Sigmoid colon (tissue), 7 donors: ENCODE measurements at places on chromosomes 4 and X.
A peak's percentile ranks its signal among the peaks of the same experiment; 100 is the strongest.

DNA sequence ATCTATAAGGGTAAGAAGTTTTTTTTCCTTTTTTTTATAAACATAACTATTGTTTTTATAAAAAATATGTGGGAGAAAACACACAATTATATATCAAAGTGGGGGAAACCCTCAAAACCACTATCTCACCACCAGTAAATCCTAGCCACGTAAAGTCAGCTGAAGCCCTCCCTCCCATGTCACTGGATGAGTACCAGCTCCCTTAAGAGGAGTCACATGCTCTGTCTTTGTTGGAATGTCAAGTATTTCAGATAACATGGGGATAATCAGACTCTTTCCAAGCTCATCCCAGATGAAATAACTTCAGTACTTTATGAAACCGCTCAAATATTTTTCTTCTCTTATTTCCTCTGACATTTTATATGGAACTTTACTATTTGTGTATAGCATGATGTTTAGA, 2.4 kb downstream of the MYOZ2 start:
- DNase-seq = no peak

DNA sequence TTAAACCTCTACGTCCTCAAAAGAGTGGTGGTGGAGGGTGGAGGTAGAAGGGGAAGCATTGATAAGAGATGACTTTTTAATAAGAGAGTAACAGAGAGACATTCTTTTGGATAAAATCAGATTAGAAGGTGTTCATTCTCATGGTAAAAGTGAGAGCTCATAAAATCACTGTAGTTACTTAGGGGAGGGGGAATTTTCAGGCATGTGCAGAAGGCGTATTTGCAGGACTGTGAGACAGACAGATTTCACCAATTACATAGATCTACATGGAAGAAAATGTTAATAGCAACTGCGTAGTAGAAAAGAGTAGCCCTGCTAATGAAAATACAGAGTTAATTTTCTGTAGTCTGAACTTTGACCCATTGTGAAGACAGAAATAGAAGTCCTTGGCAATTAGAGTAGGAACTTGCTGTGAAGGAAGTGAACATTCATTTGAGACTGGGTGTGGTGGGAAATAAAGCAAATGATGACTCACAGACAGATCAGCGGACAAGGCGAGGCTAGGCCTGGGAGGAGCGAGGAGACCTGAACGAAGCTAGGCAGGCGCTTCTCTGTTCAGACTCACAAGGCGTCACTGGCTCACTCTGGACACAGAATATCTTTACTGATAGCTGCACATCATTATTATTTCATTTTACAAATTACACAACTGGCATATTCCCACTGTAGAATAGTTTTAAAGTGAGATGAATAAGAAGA, 57.2 kb upstream of the FAM9C start:
- DNase-seq = peak; percentile 87

- no peak for DNase-seq
Observed at GRCh38 chr4:146059151-146059550, 116.4 kb upstream of the LSM6 start.

- no peak for DNase-seq
Observed at GRCh38 chr4:155072417-155072816, 136.0 kb upstream of the NPY2R start.

GRCh38 chrX:3250966-3251365, 95.5 kb downstream of the MXRA5 start:
- DNase-seq = no peak

GRCh38 chr4:7256984-7257810, 64.9 kb downstream of the SORCS2 start:
- peak; percentile 91 for DNase-seq

DNA sequence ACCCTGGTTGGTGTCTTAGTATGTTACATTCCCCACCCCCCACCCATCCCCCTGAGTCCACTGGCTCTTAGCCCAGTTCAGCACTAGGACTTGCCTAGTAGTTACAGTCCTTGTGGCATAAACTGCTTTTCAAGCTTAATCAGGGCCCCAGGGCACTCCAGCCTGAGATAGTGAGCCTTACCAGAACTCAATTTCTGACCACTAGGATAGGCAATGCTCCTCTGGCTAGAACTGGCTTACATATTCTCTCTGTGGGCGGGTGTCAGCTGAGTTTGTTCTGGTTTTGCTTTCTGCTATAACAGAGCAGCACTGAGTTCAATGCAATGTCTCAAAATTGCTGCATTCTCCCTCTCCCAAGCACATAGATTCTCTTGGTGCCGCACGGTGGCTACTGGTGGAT, 391.4 kb upstream of the DIPK2B start:
- DNase-seq = no peak

DNA sequence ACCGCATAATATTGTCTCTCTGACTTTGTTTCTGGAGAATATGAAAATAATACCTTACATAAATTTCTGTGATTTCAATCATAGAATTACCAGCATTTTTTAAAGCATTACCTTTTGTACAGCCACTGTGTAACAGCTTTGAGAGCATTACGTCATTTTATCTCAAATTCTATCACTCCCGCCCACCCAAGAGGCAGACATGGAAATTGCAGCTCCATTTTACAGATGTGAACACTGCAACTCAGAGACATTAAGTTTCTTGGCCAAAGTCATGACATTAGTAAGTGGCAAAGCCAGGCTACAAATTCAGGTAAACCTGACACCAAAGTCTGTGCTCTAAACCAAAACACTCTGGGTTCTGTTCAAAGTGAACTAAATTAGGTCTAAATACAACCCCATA, 33.6 kb upstream of the KDR start:
- DNase-seq = no peak

DNA sequence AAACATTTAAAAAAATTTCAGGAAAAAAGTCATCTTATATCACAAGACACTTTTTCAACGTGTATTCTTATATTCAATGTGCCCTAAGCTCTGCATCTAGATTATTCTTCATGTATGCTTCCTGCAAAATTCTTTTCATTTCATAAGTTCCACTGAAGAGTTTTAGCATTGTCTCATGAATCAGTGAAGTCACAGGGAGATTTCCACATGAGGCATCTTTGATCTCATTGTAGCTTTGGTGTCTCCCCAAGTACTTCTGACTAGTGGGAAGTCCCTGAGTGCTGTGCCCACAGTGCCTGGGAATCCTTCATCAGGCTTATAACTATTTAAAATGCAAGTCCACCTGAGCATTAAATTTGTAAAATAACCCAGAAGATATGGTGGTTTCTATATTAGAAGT, 123.8 kb downstream of the MAD2L1 start:
- no peak for DNase-seq

GRCh38 chr4:66842026-66842723, 703.1 kb downstream of the CENPC start:
- DNase-seq = no peak

DNA sequence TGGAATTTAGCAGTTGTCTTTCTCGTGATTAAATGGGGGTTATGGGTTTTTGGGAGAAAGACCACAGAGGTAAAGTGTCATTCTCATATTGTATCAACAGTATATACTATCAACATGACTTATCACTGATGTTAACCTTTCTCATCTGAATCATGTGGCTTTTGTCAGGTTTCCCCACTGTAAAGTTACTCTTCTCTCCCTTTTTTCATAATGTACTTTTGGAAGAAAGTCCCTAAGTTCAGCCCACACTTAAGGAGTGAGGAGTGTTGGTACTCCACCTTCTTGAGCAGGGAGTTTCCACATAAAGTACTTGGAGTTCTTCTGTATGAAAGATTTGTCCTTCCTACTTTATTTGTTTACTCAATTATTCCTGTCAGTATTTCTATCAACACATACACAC, 169.9 kb downstream of the ZNF330 start:
- no peak for DNase-seq

GRCh38 chr4:184448821-184449220, 25.5 kb downstream of the IRF2 start:
- peak; percentile 77 for DNase-seq

- no peak for DNase-seq
Observed at GRCh38 chr4:158605393-158605792, 66.3 kb downstream of the C4orf46 start.

DNA sequence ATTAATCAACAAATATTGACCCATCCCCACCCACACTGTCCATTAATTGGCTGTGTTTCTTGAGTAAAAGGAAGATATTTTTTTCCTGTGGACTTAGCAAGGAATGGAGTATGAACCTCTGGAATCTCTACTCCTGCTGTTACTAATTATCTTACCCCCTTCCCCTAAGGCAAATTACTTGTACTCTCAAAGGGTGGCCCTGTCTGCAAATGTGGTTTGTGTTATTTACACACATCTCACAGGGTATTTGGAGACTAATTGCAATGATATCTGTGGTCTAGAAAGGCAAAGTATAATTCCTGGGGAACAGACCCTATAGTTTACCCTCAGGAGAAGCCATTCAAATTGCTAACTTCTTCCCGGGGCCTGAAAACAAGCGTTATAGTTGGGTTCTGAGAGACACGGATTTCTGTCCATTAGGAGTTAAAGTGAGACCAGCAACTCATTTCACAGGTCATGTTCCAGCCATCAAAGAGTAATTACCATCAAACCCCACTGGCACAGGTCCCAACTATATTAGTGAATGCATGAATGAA, 133.0 kb upstream of the RASGEF1B start:
- no peak for DNase-seq

DNA sequence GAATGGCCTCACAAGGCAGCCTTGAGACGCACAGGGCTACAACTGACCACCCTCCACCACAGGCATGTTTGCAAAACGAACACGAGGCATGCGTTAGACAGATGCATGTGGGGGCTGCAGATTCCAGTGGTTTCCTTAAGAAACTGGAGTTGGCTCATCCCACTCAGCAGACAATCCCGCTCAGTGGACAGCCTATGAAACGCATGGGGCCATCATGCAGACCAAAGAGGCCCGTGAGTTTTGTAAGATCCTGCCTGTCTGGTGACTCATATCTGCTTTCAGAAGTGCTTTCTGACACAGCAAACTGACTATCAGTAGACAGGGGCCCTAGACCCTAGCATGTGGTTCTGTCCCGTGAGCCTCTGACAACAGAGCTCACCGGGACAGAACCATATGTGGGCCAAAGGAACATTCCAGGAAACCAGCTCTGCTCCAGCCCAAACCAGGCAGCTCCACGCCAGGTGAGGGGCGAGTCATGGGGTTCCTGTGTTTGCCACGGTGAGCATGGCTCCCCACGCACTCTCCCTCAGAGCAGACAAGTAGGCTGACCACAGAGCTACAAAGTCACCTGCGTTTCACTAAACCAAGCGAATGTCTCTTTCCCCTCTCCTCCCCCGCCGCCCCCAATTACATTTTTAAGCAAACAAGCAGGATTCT, 74.4 kb downstream of the MTMR1 start:
- DNase-seq = no peak

- no peak for DNase-seq
Observed at GRCh38 chr4:33064238-33064637, 2344.1 kb downstream of the PCDH7 start.

DNA sequence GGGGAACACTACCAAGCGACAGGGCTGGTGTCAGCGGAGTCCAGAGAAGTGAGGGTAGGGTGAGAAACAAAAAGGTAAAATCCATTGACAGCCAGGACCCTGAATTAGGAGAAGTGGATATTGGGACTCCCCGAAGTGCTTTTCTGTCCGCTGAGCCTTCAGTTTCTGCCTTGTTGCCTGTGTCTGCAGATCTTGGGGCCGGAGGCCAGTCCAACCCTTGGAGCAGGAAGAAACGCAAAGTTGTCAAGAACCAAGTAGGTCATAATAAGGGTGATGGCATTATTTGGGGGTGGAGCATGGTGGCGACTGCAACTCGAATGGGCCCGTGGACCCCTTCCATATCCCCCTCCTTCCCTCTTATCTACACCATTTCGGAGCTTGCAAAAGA, 1.0 kb downstream of the ARMCX1 start:
- no peak for DNase-seq

DNA sequence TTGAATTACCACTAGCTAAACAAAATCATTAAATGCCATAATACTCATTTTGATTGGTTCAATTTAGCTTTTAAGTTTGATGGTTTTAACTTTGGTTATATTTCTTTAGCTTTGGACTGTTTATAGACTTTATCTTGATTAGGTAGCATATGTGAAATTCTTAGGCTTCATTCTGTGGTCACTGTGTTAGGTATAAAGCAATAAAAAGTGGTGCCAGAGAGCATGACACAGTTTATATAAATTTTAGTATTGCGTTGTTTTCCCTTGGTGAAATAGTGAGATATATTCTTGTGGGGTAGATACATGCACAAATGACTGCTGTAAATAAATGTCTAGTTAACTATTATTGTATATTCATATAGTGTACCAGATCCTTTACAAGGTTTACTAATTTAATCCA, 474.2 kb upstream of the GRID2 start:
- no peak for DNase-seq

GRCh38 chr4:53147197-53147596, 218.7 kb downstream of the SCFD2 start:
- DNase-seq = no peak

DNA sequence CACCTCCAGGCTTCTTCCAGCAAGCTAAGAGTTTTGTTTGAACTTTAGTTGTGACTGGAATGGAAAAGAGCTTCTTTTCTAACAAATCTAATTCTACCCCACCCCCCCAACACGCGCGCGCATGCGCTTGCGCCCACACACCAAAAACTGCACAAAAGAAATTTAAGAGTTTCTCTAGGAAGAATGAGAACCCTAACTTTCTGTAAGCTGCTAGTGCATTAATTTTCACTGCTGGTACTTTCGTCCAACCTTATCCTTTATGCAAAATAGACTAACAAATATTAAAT, 9.0 kb upstream of the INTU start:
- no peak for DNase-seq

GRCh38 chr4:109703664-109704361, 568 bp upstream of the CASP6 start:
- DNase-seq = no peak

GRCh38 chr4:40409835-40410234, 74.7 kb downstream of the CHRNA9 start:
- DNase-seq = no peak

GRCh38 chr4:128298852-128299251, 11.2 kb upstream of the PGRMC2 start:
- DNase-seq = no peak

DNA sequence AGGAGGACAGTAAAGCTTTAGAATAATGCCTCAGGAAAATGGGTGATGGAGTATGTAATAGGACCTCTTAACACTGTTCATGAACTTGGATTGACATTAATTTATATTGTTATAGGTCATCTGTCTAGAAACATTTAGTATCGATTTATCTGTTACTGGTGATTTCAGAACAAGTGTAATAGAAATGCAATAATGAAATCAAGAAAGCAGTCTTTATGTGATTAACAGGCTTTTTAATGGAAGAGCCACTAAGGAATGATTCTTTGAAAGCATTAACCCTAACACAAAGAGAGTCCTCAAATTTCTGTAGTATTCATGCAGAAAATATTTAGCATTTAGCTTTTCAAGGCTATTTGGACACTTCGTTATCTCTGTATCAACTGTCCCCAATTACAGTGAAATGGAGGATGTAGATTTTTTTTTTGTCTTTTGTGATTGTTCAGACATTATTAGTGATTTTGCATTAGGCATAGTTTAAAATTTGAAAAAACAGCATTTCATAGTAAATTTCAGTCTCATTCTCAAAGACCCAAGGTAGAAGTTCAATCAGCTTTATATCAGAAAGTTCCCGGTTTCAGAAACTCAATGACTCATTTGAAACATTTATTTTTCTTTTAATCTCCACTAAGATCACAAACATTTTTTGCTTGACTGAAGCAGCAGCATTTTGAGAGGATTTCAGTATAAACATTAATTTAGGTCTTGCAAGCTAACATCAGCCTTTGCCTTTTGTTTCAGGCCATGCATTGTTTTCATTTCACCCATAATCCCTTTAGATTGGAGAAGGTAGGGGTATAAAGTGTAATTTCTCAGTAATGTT, 56.3 kb downstream of the AGTR2 start:
- DNase-seq = no peak

- no peak for DNase-seq
Observed at GRCh38 chr4:185202984-185203485, 765 bp downstream of the CFAP97 start.

- DNase-seq = no peak
Observed at GRCh38 chr4:16572631-16573030, 325.8 kb downstream of the LDB2 start.
